ENCODE measurements at places on chromosomes 12 and 14. TPM values are rescaled to one million over a fixed set of nuclear protein-coding genes. Genes with fewer than 3 reads are reported as not detected.

The SCNN1A gene
- total RNA-seq = 0.36 TPM

The EPYC gene
- total RNA-seq = 1.8 TPM

DNA sequence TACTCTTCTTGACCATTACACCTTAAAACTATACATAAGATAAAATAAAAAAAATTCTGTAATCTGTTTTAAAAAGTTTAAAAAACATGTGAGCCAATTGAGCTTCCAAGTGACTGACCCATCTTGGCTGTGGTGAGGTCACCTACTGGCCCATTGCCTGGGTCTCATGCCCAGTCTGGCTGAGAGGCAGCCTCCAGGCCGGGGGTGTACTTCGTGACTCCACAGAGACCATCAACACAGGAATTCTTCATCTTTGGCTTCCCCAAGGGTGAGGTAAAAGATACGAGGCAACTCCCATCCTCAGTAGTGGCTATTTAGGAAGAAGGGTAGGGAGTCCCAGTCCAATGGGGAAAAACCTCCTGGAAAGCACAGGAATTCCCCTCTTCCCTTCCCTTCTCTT, 113.2 kb downstream of the APAF1 start:
- peak; percentile 92 for DNase-seq

DNA sequence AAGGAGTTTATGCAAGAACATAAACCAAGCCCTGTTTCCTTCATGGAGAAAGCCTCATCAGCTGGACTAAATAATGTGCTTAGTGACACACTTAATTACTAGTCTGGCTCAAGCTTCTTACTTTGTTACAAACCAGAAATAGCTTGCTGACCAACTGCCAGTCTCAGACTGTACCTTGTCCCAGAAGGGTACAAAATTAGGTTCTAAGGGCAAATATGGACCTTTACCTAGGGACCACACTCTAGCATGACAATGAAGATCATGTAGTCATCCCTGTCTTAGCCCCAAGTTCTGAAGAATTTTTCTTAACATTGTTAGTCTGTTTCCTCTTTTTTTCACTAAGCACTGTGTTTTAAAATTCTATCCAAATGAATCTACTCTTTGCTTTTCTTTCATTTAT, 2.2 kb downstream of the AMN1 start:
- no peak for DNase-seq

The OS9 gene
- 211 TPM for total RNA-seq

DNA sequence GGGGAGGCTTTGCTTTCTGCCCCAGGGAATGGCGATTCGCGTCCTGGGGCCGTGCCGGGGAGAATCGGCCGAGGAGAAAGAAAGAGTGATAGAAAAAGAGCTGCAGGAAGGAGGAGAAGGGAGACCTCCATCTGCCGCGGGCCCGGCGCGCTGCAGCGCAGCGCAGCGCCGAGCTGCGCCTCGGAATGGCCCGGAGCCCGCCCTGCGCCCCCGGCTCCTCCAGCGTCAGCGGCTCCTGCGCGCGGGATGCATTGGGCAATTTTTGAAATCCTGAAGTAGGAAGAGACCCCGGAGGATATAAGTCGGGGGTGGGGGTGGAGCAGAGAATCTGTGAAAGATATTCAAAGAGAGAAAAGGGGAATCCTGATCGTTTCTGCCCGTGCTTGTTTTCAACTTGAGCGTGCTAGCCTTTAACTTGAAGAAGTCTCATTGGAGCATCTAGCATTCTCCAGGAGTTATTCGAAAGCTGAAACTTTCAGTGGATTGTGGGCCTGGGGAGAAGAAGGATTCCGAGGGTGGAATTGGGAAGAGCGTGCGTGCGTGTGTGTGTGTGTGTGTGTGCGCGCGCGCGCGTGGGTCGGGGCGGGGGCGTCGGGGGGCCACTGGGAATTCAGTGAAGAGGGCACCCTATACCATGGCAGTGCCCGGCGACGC, 441 bp downstream of the PDE3A start:
- peak; percentile 83 for DNase-seq

GRCh38 chr14:54300881-54301280, 95.9 kb upstream of the CDKN3 start:
- no peak for DNase-seq

DNA sequence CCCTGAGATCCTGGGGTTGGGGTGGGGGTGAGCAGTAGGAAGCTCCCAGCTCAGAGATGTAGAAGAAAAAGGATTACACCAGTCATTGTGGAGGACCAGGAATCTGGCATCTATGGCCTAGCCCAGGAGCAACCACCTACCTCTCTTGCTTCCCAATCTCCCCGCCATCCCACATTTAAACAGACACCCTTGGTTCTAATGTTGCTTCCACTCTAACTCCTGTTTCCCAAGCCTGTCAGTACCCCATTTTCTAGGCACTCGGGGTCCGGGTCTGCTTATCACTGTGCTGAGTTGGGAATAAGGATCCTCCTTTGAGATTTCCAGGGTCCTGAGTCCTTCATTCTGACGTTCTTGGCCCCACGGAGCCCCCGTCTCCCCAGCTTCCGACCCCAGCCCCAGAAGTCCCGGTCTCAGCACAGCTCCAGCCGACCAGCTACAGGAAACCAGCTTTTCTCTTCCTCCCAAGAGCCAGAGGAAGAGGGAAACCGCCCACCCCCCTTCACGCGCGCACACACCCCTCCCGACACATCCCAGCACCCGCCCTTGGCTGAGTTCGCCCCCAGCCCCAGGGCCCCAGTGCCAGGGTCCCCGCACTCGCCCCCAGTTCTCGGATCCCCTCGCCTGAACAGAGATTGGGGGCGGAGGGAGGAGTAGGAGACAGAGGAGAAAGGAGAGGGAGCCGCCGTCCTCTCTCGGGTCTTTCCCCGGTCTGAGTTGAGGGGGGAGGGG, 1.2 kb downstream of the ITGA5 start:
- DNase-seq = no peak

The CELA1 gene
- total RNA-seq = not detected

GRCh38 chr14:91464615-91465205, 45.4 kb downstream of the PPP4R3A start:
- DNase-seq = no peak

The PARPBP gene
- total RNA-seq = 6.5 TPM

- DNase-seq = peak; percentile 30
Measured at GRCh38 chr12:50662116-50662510, 101.8 kb upstream of the ATF1 start.

GRCh38 chr12:40137252-40137651, 31.4 kb upstream of the SLC2A13 start:
- DNase-seq = peak; percentile 25

The SLC35E3 gene
- total RNA-seq = 5.8 TPM

The AMHR2 gene
- total RNA-seq = not detected

GRCh38 chr12:49364989-49365388, 2.3 kb upstream of the SPATS2 start:
- DNase-seq = peak; percentile 91

GRCh38 chr12:124085419-124086296, 112.6 kb downstream of the ZNF664 start:
- no peak for DNase-seq

DNA sequence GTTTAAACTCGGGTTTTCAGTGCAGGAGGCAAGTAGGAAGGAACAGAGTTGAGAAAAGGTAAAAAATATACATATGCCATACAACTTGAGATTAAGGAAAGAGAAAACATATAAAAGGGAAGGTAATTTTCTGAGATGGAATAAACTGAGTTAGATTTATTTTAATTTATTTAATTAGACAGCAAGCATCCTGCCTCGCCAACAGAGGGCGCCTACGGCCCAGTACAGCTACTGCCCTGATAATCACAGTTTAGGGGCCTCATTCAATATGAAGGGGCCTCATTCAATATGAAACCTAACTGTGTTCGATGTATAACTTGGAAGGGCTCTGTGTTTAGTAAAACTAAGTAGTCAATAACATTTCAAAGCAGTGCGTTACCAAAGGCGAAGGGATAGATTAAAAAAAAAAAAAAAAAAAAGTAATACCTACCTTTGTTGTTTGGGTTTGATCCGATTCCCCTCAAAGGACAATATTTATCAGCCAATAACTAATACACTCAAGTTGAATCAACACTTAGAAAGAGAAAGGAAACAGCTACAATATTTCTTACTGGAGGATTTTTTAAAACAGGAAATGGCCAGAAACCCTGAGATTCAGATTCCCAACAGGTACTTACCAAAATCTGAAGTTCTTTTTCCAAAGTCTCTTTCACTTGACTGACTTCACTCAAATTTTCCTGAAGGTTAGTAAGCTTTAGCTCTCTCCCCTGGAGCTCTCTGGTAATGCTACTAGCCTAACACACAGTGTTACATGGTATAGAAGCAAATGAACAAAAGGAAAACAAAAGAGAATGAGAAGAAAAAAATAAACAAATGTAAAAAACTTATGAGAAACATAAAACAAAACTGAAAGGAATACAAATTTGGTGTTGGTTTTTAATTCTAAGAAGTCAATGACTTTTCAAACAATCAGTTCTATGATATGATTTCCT, 70.0 kb upstream of the VPS33A start:
- DNase-seq = no peak

DNA sequence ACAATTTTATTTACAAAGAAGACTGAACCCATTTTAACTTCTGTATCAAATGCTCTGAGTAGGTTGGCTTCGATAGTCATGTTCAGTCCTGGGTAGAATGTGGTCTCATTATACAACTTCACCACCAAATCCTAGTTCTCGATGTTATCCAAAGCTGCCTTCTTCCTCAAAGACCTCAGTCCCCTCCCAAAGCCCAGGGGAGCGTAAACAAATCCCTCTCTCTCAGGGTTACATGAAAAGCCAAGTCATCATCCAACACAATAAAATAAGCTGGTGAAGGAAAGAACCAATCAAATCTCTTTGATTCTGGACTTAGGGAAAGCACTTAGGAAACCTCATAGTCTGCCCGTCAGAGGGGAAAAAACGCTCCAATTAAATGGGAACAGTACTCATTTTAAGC, 9.1 kb downstream of the PTCSC3 start:
- DNase-seq = no peak

GRCh38 chr14:94050231-94050880, 24.2 kb downstream of the OTUB2 start:
- DNase-seq = no peak

The CTDSP2 gene
- total RNA-seq = 105 TPM

- no peak for DNase-seq
Measured at GRCh38 chr12:62259631-62259992, 592 bp upstream of the USP15 start.

The RASAL1 gene
- not detected for total RNA-seq

DNA sequence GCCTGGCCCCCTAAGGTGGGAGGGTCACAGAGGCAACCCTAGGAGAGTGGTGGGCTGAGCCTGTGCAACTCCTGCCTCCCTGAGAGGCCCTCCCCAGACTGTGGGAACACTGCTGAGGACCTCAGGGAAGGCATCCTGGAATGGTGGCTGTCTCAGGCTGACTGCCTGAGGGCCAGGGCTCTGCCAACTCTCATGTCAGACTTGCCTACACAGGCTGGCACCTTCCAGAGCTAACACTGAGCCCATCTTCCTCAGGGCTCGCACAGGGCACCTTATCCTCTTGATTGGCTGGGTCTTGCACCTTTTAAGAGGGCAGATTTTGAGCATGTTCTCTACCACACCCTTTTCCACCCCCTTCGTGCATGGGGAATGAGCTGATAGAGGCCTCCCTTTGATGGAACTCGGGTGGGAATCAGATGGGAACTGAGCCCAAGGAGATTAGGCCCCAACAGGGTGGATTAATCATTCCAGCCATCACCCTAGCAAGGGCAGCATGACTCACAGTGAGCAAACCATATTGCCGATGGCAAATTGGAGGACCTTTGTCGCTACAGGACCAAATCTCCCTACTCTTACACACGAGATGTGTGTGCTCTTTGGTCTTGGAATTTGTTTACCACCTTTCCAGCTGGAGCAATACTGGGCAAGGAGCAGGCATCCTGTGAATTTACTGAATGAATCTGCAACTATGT, 702.8 kb downstream of the VRK1 start:
- DNase-seq = no peak

GRCh38 chr14:47057364-47057763, 405.8 kb upstream of the RPL10L start:
- DNase-seq = no peak

GRCh38 chr14:95510804-95511203, 5.6 kb downstream of the SYNE3 start:
- DNase-seq = no peak

The C14orf39 gene
- 0.29 TPM for total RNA-seq

DNA sequence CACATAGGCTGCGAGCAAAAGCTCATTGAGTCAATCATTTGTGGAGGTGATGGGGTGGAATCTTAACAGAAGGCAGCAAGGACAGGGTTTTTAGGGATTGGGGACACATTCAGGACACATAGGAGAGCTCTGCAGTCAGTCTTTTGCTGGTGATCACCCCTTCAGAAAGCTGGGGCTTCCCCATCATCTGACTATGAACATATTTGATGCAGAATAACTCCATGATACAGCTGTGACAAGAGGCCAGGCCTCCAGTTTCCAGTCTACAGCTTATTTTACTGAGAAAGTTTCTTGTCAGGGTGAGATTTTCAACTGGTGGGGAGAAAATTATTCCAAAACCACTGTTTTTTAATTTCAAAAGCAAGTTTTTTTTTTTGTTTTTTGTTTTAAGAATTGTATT, 134.2 kb downstream of the TMEM30B start:
- no peak for DNase-seq

GRCh38 chr14:102749393-102750305, 27.6 kb upstream of the TRAF3 start:
- peak; percentile 47 for DNase-seq

Data from osteoblast (primary cell).